Spinal cord (tissue), 10 donors: ENCODE measurements at places on chromosomes 2 and 18.
A peak's percentile ranks its signal among the peaks of the same experiment; 100 is the strongest.

DNA sequence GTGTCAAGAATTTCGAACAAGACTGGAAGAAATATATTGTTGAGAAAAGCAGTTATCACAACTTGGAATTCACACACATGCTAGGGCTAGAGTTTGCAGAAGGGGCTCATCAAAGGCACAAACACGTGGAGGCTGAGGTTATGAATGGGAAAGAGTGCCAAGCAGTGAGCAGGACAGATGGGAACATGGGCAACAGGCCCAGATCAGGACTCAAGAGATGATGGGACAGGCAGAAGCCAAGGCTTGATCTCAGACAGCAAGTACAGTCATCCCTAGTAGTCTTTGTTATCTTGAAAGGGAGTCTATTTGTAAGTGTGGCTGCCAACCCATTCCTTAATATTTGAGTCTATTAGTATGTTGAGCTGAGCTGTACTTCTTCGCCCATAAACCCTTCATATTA lies 22.2 kb upstream of the EPC2 start:
- DNase-seq = no peak

GRCh38 chr18:38198526-38198925 lies 632.9 kb upstream of the CELF4 start:
- no peak for DNase-seq

GRCh38 chr2:101375653-101376052 lies 11.7 kb downstream of the CREG2 start:
- DNase-seq = no peak

DNA sequence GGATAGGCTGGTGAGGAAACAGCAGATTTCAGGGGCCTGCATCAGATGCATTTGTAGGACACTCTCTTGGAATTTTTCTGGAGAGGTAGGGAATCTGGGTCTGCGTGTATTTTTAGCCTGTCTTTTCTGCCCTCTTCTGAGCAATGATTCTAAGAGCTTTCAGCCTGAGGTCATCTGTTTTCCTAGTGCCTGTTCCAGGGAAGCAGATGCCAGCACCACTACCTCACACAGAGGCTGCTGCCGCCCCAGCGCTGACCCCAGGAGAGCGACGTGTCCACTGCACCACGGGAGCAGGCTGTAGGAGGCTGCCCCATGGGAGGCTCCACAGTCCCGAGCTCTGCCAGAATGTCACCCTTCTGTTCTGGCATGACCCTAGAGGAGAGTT lies 316.5 kb downstream of the CYP26B1 start:
- no peak for DNase-seq

DNA sequence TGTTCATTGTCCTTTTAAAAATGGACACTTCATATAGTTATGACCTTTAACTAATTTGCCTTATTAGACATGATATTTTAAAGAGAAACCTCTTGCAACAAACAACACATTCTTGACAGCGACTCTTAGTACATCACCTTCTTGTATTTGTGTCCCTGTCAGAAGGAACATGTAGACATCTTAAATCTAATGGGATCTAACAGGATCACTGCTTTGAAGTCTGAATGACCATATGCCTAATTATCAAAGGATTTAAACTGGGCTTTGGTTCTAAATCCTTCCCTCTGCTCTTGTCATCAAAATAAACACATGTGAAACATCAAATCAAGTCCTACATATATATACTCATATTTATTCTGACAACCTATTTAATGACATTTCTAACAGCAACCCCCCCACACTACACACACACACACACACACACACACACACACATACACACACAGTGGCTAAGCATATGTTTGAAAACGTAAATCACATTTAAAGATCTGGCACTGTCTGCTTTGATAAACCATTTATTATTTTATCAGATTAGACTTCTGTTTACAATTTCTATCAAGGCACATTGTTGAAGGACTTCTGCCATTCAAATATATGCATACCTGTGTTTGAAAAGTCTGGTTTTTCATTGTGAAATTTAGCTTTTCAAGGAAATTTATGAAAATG lies 4.2 kb downstream of the GALNT13 start:
- no peak for DNase-seq

GRCh38 chr2:143930891-143931290 lies 589.0 kb downstream of the ZEB2 start:
- no peak for DNase-seq

- no peak for DNase-seq
These were observed 301.9 kb downstream of the ZNF407 start for GRCh38 chr18:74899554-74899953.

GRCh38 chr2:187774551-187775071 lies 220.4 kb upstream of the TFPI start:
- no peak for DNase-seq

DNA sequence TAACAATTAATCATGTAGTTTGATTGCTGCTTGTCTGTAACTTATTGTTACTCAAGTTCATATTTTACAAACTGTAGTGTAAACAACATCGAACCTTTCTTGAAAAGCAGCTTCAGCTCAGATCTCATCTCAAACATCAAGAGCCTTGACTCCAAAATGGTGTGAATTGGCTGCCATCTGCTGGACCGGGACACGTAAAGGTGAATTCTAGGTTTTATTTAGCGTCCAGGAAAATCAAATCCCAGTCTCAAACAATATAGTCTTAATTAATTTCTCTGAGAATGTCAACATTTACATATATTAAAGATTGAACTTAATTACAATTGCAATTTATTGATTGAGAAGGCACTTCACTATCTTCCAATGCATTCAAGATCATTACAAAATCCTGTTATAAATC lies 453.0 kb downstream of the GALR1 start:
- DNase-seq = peak; percentile 62

GRCh38 chr2:39593439-39594393 lies 72.0 kb upstream of the TMEM178A start:
- DNase-seq = no peak

DNA sequence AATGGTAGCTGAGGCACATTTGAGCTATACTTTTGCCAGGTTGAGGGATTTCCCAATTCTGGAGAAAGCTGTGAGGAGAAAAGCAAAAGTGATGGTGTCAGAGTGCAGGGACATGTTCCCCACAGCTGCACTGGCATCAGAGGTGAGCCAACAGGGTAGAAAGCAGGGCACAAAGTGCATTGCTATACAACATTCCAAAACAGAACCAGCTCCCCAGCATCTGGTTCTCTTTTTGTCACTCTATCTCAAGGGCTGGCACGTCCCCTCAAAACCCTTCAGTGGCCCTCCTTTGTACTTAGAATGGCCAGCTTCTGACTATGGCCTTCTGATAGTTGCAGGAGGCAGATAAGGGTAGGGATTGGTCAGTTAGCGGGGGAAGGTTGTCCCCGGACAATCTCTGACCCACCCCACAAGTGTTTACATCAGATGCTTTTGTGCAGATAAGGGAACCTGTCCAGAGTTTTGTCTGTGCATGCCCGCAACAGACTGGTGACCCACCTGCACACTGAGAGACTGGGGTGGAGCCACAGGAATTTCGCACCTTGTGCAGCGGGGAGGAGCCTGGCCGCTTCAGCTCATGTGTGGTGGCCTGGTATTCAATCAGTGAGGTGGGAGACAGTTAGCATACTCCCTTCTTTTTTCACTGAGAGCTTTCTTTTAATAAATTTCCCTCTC lies 31.0 kb upstream of the TMEM17 start:
- DNase-seq = no peak

GRCh38 chr2:186751790-186752189 lies 57.9 kb downstream of the FAM171B start:
- DNase-seq = no peak

DNA sequence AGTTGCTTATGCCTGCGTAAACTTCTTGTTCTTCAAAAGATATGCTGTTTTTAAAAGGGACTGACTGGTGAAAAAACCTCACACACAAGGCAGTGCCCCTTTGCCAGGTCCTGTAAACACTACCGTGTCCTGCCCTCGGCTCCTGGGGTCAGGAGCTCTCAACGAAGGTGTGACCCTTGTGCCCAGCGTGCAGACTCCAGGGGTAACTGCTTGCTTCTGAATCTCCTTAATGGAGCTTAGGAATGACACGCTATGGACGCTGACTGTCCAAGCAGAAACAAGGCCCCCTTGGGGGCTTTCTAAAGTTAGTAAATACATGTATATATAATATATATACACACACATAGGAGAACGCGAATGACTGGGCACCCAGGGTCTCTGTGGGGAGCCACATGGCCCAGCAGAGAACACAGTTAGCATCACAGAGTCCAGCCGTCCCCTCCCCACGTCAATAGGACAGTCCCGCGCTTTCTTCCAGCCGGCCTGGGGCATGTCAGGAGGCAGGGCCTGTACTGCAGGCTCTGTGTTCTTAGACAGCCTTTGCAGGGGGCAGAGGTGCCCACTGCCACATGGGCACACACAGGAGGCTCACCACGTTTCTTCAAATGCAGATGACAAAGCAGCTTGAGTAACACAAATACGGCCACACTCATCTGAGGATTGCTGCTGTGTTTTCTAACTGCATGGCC lies 96.1 kb downstream of the HDAC4 start:
- DNase-seq = no peak

- DNase-seq = no peak
These were observed 15.1 kb downstream of the ZCCHC2 start for GRCh38 chr18:62537946-62538345.

- DNase-seq = no peak
These were observed 88.5 kb downstream of the TGIF1 start for GRCh38 chr18:3538456-3538855.

DNA sequence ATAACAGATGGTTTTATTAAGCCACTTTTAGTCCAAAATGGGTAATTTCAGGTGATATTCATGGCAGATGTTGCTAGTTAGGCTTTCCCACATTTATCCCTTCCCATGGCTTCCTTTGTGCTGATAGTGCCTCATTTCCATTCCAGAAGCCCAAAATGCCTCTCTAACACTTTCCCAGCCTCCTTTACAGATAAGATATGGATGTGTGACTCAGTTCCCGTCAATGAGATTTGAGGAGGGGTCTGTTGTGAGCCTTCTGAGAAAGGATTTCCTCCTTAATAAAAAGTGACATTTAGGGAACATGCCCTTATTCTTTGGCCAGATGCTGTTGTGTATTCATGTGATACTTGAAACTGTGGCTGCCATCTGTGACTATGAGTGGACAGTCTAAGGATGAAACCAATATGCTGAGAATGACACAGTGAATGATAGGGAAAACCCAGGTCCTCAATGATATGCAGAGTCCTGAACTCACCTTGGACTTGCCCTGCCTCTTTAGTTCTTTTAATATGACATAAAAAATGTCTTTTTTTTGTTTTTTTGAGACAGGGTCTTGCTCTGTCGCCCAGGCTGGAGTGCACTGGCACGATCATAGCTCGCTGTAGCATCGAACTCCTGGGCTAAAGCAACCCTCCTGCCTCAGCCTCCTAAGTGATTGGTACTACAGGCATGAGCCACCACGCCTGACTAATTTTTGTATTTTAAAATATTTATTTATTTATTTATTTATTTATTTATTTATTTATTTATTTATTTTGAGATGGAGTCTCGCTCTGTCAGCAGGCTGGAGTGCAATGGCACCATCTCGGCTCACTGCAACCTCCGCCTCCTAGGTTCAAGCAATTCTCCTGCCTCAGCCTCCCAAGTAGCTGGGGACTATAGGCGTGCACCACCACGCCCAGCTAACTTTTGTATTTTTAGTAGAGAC lies 5.8 kb upstream of the ACSL3 start:
- no peak for DNase-seq

- DNase-seq = no peak
These were observed 10.8 kb upstream of the KCNG3 start for GRCh38 chr2:42504364-42505230.

- no peak for DNase-seq
These were observed 76.4 kb downstream of the SRD5A2 start for GRCh38 chr2:31504311-31504710.

- no peak for DNase-seq
These were observed 21.1 kb downstream of the NEURL3 start for GRCh38 chr2:96484091-96484490.

GRCh38 chr18:3541549-3542386 lies 91.8 kb downstream of the TGIF1 start:
- DNase-seq = no peak

GRCh38 chr2:150938527-150938926 lies 323.1 kb downstream of the RBM43 start:
- DNase-seq = no peak

GRCh38 chr2:24579053-24579803 lies 88.2 kb downstream of the NCOA1 start:
- no peak for DNase-seq

- no peak for DNase-seq
These were observed 85.6 kb downstream of the ABI2 start for GRCh38 chr2:203413796-203414195.

DNA sequence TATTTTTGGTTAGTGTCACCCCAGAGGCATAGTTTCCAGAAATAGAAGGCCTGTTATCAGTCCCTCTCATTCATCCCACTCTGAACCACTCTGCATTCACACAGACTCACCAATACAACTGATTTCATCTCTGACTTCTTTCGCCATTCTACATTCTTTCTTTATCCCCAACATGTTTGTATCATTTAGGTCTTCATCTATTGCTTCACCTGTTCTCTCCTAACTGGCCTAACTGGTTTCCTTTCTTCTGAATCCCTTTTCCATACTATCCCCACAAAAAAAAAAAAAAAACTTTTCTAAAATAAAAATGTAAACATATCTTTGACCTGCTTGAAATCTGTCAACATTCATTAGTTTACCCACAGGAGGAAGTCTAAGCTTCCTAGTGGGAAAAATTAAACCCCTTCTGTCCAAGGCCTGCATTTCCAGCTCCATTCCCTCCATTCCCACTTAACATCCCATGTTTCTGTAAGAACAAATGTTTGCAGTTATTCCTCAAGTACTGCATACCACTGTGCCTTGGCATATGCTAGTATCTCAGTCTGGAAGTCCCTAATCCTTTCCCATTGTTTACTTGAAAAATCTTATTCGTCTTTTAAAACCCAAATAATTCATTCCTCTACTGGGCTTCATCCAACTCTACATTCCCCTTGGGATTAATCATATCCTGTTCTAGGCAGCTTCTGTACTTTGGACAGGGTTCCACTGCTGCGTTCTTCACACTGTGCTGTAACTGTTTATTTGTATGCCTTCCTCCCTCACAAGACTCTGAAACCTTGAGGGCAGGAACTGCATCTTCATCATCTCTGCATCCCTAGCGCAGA lies 68.5 kb downstream of the FIGN start:
- DNase-seq = no peak

DNA sequence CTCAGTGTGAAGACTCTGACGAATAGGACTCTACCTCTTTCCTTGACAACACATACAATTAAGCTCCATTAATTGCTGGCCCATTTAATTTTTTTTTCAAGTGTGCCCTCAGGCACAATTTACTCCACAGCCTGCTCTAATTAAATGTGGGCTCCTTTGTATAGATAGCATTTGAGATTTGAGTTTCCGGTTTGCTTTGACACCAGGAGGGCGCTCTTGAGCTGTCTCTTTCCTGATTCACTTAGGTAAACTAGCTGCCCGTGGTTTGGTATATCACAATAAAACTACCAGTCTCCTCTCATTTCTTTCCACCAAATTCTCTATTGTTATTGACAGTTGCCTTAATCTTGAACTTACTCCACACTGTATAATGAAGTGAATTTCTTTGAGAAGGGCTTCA lies 666.0 kb downstream of the DSC3 start:
- DNase-seq = no peak

GRCh38 chr2:84880645-84881521 lies at the start of gene TRABD2A:
TRABD2A (minus strand) TSS chr2:84881084; CDS start chr2:84881039, 45 bp downstream.
- DNase-seq = no peak

- no peak for DNase-seq
These were observed 1594.5 kb upstream of the PIK3C3 start for GRCh38 chr18:40360558-40360957.

GRCh38 chr2:107932488-107932887 lies 53.8 kb upstream of the SLC5A7 start:
- DNase-seq = no peak

GRCh38 chr2:81650048-81650971 lies 1345.8 kb upstream of the LRRTM1 start:
- no peak for DNase-seq

GRCh38 chr2:3170792-3171455 lies 206.7 kb downstream of the EIPR1 start:
- DNase-seq = no peak
